ENCODE measurements at places on chromosomes 7 and 10.

- H3K36me3 ChIP-seq: no peaks in the 10 kb centered on the region
- no peak overlapping the region for H3K27ac ChIP-seq
- H3K4me3 ChIP-seq: no peak overlapping the region
- peaks cover 6% of the 10 kb centered on the region for H3K4me1 ChIP-seq
- H3K27me3 ChIP-seq: peaks cover 69% of the 10 kb centered on the region
Measured at GRCh38 chr10:100824886-100825285, 79.5 kb downstream of the PAX2 start.

- H3K4me3 ChIP-seq: no peak overlapping the region
- H3K36me3 ChIP-seq: no peaks in the 10 kb centered on the region
- H3K4me1 ChIP-seq: peaks cover 8% of the 10 kb centered on the region
- H3K27me3 ChIP-seq: no peaks in the 10 kb centered on the region
- no peak overlapping the region for H3K27ac ChIP-seq
Measured at GRCh38 chr7:143978585-143978984, 21.5 kb upstream of the OR6B1 start.

DNA sequence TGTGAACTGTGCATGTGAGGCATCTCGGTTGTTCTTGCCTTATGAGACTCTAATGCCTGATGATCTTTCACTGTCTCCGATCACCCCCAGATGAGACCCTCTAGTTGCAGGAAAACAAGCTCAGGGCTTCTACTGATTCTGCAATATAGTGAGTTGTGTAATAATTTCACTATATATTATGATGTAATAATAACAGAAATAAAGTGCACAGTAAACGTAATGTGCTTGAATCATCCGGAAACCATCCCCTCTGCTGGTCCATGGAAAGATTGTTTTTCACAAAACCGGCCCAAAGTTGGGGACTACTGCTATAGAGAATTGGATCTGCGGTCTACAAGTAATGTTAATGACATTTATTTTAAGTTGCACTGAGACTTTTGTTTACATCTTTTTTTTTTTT, 126.7 kb downstream of the TPST1 start:
- H3K36me3 ChIP-seq: no peaks in the 10 kb centered on the region
- H3K27ac ChIP-seq: no peak overlapping the region
- H3K4me3 ChIP-seq: no peak overlapping the region
- DNase-seq: no peak

- no peaks in the 10 kb centered on the region for H3K36me3 ChIP-seq
- H3K4me3 ChIP-seq: no peak overlapping the region
- peaks cover 3% of the 10 kb centered on the region for H3K4me1 ChIP-seq
- H3K27ac ChIP-seq: no peak overlapping the region
- peak; percentile 46 for DNase-seq
Measured at GRCh38 chr7:19404912-19405329, 259.7 kb upstream of the FERD3L start.

- H3K27ac ChIP-seq: no peak overlapping the region
- peaks cover 4% of the 10 kb centered on the region for H3K4me1 ChIP-seq
- no peaks in the 10 kb centered on the region for H3K27me3 ChIP-seq
- no peaks in the 10 kb centered on the region for H3K36me3 ChIP-seq
- H3K4me3 ChIP-seq: no peak overlapping the region
Measured at GRCh38 chr7:93036807-93037206, 81.0 kb downstream of the SAMD9 start.

GRCh38 chr10:29243750-29244149, 45.1 kb upstream of the LYZL1 start:
- H3K27ac ChIP-seq: no peak overlapping the region
- no peak for DNase-seq
- H3K36me3 ChIP-seq: no peaks in the 10 kb centered on the region
- no peaks in the 10 kb centered on the region for H3K4me1 ChIP-seq

DNA sequence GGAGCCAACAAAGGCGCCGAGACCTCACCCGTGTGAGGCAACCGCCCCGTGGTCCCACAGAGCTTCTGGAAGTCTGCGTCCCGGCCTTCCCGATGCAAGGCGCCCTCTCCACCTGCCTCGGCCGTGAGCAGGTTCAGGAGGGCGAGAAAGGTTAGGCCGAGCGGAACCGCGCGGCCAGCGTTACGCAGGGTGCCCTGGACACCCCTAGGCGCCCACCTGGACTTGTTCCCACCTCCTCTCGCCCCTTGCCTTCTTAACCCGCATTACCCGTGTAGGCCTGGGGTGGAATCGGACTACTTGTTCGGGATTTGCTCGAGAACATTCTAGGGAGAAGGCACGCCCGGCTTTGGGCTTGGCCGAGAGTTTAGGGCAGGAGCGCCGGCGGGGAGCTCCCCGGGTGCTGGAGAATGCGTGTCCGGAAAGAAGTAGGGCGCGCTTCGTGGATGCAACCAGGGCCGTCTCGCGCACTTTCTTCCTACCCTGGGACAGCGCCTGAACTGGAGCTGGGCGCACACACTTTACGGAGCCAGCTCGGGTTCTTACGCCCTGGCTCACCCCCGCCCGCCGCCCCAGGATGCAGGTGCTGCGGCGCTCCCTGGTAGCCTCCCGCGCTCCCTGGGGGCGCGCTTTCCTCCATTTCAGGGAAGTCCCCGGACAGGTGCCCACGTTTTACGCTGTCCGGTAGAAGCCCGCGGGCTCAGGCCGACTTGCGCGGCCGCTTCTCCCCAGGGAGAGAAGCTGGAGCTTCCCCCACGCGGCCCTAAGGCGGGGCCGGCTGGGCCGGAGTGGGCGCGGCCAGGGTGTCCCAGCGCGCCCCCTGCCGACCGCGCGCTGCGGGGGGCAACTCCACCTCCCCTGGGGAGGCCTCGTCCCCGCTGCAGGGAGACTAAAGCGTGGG, 74.5 kb downstream of the INSIG1 start:
- no peak overlapping the region for H3K27ac ChIP-seq
- DNase-seq: no peak
- H3K4me1 ChIP-seq: peaks cover 20% of the 10 kb centered on the region
- H3K36me3 ChIP-seq: no peaks in the 10 kb centered on the region

- H3K27me3 ChIP-seq: peaks cover 8% of the 10 kb centered on the region
- no peak overlapping the region for H3K27ac ChIP-seq
- no peak for DNase-seq
- no peak overlapping the region for H3K4me3 ChIP-seq
- no peaks in the 10 kb centered on the region for H3K4me1 ChIP-seq
Measured at GRCh38 chr10:32650246-32650655, 204.3 kb downstream of the CCDC7 start.

DNA sequence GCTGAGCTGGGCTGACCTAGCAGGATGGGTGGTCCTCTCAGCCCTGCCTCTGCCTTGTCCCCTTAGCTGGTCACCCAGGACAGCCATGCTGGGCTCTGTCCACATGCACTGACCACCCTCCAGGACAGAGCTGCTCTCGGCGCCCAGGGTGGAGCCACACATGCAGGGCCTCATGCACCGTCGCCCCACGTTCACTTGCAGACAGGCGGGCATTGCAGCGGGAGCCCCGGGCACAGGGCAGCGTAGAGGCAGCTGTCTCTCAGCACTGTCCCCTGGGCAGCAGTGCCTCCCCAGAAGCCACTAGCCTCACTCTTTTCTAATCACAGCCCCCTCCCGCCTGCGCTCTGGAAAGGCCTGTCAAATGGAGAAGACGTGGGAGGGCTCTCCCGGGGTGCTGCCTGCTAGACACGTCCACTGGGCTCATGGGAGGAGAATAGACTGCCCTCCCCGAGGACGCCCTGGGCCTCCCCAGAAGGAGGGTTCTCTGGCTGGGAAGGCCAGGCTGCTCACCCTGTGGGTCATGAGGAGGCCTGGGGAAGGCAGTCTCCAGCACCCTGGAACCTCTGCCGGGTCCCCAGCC, 37.4 kb downstream of the YKT6 start:
- no peak overlapping the region for H3K27ac ChIP-seq
- no peak overlapping the region for H3K4me3 ChIP-seq
- no peaks in the 10 kb centered on the region for H3K36me3 ChIP-seq
- no peaks in the 10 kb centered on the region for H3K27me3 ChIP-seq
- H3K4me1 ChIP-seq: peaks cover 3% of the 10 kb centered on the region

DNA sequence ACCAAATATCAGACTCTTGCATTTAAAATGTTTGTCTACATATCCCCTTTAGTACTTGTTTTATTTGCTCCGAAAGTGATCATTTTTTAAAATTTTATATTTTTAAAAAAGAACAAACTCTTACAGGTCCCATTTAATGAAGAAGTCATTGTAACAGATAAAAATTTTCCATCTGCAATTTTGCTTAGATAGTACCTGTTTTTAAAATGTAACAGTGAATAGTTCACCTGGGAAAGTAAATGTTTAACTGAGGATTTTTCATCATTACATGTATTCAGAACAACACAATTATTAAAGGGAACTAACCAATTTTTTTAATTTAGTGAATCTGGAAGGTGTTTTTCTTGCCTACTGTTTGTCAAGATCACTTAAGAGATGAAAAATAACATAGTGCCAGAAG, 1099.5 kb upstream of the PHF14 start:
- H3K4me1 ChIP-seq: no peaks in the 10 kb centered on the region
- H3K27me3 ChIP-seq: no peaks in the 10 kb centered on the region
- no peak for DNase-seq
- no peak overlapping the region for H3K27ac ChIP-seq

DNA sequence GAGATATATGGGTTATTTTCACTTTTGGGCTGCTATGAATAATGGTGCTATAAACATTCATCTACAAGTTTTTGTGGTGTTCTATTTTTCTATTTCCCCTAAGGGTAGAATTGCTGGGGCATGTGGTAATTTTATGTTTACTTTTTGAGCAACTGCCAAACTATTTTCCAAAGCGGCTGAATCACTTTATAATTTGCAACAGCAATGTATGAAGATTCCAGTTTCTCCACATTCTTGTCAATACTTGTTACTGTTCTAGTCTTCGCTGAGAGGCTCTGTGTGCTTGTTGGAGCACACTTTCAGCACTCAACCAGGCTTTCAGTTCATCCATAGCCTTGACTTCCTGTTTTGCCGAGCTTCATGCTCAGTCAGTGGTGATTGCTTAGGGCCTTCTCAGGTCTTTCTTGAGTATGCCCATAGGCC, 39.0 kb downstream of the ADK start:
- no peaks in the 10 kb centered on the region for H3K27me3 ChIP-seq
- no peaks in the 10 kb centered on the region for H3K36me3 ChIP-seq
- peaks cover 53% of the 10 kb centered on the region for H3K4me1 ChIP-seq
- H3K4me3 ChIP-seq: peak overlapping the region; percentile 50
- H3K27ac ChIP-seq: peak overlapping the region; percentile 83

GRCh38 chr10:128484041-128484440, 357.8 kb upstream of the MKI67 start:
- H3K4me1 ChIP-seq: no peaks in the 10 kb centered on the region
- H3K4me3 ChIP-seq: no peak overlapping the region
- H3K36me3 ChIP-seq: no peaks in the 10 kb centered on the region
- H3K27me3 ChIP-seq: no peaks in the 10 kb centered on the region
- DNase-seq: no peak
- H3K27ac ChIP-seq: no peak overlapping the region

DNA sequence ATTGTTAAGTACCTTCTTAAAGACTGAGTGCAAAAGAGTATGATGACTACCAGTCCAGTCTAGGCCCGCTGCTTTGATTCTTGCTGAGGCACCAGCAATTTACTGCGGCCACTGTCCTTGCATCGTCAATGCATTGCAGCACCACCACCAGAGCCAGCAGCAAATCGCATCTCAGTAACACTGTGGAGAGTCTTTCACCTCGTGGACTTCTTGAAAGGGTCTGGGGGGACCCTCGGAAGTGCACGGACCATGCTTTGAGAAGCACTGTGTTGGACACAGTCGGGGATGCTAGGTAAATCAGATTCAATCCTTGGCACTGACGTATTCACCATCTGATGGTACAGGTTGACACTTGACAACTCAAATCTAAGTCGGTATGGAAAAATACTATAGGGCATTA, 493.6 kb downstream of the RPS24 start:
- H3K27me3 ChIP-seq: no peaks in the 10 kb centered on the region
- H3K4me3 ChIP-seq: no peak overlapping the region
- no peak for DNase-seq
- H3K4me1 ChIP-seq: no peaks in the 10 kb centered on the region
- no peaks in the 10 kb centered on the region for H3K36me3 ChIP-seq

All from keratinocyte (primary cell).